ENCODE measurements at places on chromosomes 2 and 18.

GRCh38 chr2:88606371-88607030 lies 20.8 kb downstream of the EIF2AK3 start:
- DNase-seq = no peak

DNA sequence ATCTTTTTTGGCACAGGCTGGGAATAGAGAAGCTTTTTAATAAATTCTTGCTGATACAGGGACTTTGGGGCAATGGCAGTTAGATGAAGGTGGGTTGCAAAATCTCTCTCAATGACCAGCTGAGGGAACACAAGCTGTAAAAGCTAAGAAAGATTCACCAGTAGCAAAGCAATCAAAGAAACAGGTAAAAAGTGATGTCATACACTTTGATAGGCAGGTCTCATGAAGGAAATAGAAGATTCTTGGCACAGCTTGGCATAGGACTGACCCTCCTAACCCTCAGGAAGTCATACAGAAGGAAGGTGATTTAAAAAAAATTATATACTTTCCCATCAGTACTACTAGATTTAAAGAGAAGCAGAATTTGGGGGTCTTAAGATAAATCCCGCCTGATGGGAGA lies 263.6 kb downstream of the LPIN1 start:
- DNase-seq = no peak

DNA sequence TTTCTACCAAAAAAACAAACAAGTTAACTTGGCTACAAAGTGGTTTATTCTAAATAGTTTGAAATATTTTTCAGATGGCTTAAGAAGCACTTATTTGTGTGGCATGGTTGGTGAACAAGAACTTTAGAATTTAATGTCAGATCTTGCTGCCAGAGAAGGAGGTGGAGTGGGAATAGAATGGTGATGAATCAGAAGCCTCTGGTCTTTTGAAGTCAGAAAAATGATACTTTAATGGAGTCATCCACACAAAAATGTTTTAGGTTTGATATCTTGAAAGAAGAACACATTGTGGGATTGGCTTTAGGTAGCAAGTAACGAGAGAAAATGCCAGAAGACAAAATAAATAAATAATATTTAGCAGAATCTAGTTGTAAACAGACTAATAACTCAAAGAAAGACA lies 243.1 kb upstream of the FANCL start:
- DNase-seq = no peak

DNA sequence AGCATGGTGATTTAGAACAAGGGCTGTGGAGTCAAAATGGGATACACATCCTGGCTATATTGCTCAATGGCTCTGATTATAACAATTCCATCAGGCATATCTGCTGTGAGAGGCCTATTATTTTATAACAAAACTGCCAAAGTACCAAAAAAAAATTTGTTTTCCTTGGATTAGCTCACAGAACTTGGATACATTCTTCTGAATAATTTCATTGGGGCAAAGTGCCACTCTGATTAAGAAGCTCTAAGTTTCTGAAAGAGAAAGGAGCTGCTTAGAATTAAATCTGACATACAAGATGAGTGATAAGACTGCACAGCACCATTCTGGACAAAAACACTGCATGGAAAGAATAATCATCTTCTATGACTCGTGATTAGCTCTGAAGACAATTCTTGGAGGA lies 85.7 kb downstream of the SMC6 start:
- DNase-seq = no peak

DNA sequence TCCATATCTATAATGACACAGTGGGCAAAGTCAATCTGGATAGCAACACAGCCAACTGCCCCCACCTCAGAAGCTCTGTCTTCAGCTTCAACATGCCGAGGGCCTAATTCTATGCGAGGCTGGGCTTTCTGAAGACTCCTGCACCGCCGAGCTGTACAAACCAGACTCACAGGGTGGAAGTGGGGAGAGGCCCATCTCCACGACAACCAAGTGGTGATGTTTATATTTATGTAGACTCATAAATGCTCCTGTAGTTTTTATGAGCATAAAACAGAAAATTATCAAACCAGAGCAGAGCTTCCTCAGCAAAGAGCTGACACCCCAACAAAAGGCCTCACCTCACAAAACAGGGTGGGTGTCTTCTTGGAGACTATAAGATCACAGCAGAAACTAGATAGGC lies 77.0 kb upstream of the LGALSL start:
- DNase-seq = no peak

- DNase-seq = no peak
Measured at GRCh38 chr2:200336980-200337615, 30.6 kb downstream of the SPATS2L start.

GRCh38 chr18:68839701-68840100 lies 41.8 kb downstream of the CCDC102B start:
- no peak for DNase-seq

DNA sequence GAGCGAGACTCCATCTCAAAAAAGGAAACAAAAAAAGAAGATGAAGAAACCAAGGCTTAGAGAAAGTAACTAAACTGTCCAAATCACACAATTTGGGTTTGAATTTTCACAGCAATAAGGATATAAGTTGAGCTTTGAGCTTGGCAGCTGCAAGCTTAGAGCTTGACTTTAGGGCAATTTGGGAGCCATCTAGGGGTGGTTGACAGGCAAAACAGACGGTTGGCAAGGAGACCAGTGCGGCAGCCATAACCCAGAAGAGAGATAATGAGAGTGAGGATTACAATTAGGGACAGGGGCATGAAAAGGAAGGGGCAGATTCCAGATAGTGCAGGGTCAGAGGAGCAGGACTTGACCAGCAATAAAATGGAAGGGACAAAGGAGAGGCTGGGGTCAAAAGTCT lies 382.2 kb upstream of the HNRNPA3 start:
- DNase-seq = peak; percentile 43

DNA sequence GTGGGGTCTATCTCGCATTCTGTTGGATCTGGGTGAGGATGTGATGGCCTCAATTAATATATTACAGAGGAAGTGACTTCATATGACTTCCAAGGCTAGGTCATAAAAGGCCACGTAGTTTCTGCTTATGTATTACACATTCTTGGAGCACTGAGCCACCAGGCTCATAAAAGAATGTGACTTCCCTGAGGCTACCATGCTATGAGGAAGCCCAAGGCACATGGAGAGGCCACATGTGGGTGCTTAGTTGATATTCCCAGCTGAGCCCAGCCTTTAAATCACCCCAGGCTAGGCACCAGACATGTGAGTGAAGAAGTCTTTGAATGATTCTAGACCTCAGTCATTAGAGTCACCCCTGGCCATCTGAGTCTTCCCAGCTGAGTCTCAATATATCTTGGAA lies 13.3 kb upstream of the REEP1 start:
- DNase-seq = no peak

- no peak for DNase-seq
Measured at GRCh38 chr2:236359426-236360045, 95.3 kb upstream of the ASB18 start.

DNA sequence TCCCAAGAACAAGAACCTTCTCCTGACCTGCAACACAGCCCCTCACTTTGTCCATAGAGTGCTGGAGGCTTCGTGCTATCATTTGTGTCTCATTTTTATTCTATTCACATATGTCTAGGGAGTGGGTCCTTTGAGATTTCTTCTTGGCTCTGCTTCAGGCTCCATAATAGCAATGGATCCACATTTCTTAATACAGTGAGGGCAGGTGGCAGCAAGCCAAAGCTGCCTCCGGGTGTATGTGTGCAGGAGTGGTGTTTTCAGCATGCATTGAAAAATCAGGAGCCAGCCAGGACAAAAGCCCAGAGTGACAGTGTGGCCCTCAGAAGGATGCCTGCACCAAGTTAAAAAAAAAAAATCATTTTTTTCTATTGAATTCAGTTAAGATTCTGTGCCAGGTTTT lies 115.1 kb upstream of the PELI1 start:
- no peak for DNase-seq

DNA sequence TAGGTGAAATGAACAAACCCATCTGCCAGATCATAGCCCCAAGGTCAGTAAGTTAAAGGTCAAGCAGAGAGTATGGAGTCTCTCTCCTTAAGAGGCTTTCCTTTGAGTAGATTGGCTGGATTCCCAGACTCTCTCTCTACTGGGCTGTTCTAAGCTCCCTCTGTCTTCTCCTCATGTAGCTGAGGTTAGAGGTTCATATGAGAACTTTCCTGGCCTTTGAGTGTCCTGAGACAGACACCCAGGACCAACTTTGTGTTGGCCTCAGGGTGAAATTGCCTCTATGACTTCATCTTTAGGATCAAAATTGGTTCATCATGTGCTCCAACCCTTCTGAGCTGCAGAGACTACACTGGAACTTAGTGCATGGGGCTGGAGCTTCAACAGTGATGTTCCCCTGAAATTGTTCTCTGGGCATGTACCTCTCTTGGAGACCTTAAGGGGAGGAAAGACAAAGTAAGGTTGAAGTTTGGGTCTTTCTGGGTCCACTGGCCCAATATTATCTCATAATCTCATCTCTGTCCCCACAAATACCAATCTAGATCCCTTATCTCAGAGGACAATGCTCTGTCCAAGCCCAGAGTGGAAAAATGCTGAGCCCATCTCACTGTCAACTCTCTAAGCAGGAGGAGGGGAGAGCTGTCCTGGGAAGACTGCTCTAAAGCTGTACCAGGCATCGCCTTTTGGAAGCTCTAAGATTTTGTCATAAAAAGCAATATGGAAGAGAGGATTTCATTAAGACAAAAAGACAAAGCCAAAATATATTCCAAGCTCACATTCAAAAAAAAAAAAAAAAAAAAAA lies 177.3 kb upstream of the ARL4C start:
- DNase-seq = no peak

- DNase-seq = no peak
Measured at GRCh38 chr18:69636529-69637301, 236.0 kb downstream of the DOK6 start.

DNA sequence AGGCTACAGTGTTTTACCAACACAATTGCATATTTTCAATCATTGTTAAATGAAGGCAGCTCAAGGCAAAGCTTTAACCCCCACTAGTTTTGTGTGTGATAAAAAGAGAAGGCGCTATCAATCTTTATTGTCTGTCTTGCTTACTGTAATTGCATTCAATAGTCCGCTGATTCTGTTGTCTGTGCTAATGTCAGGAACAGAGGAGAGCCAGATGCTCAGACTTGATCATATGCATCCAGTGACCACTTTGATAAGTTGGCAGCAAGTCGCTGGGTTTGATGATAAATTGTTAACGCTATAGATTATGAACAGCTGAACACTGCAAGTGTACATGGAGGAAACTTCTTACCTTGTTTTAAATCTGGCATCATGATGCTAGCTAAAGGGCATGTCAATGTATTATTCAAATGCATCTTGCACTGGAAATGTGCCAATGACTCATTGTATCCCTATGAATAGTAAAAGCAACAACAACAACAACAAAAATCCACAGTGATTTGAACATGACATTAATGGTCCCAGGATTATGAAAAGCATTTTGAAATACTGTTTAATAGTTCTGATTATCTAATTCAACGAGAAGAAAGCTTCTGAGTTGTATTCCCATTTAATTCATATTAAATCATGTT lies 423.5 kb upstream of the FANCL start:
- no peak for DNase-seq

- no peak for DNase-seq
Measured at GRCh38 chr18:77161383-77161782, 28.8 kb upstream of the MBP start.

DNA sequence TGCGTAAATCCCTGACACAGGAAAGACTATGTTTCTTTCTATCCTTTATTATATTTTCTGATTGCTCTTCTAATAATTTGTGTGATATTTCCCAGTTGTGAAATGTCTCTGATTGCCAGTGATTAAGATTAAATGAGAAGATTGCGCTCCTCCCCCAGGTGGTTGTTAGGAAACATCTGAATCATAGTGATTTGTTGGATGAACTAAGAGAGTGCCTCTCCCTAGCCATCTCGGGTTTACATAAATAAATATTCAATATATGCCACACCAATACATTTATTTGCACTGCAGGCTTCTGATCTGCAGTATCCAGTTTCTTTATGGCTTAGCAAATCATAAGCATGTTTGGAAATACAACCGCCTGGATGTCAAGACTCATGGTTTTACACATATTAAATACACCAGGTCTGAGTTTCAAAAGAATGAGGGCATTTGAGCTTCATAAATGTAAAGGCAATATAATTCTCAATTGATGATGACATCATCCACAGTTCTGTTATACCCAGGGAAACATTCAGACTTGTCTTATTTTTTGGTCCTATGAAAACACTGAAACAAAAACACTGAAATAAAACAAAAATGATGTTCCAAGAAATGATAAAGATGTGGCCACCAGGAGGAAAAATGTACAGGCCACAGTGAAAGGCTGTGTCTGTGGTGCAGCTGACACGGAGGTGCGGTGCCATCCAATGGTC lies 826.7 kb upstream of the ACVR2A start:
- DNase-seq = no peak

DNA sequence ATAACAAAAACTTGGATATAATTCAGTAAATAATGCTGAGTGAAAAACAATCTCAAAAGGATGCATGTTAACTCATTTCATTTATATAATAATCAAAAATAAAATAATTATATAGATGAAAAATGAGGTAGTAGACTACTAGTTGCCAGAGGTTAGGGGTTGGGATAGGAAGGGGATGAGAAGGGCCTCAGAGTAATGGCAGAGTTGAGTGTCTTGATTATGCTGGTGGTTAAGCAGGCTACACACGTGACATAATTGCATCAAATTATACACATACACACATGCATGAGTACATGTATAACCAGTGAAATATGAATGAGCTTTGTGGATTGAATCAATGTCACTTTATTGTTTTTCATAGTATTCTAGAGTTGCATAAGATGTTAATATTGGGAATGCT lies 201.0 kb downstream of the RIT2 start:
- DNase-seq = no peak

GRCh38 chr2:169512525-169512924 lies 3.0 kb downstream of the KLHL41 start:
- no peak for DNase-seq

DNA sequence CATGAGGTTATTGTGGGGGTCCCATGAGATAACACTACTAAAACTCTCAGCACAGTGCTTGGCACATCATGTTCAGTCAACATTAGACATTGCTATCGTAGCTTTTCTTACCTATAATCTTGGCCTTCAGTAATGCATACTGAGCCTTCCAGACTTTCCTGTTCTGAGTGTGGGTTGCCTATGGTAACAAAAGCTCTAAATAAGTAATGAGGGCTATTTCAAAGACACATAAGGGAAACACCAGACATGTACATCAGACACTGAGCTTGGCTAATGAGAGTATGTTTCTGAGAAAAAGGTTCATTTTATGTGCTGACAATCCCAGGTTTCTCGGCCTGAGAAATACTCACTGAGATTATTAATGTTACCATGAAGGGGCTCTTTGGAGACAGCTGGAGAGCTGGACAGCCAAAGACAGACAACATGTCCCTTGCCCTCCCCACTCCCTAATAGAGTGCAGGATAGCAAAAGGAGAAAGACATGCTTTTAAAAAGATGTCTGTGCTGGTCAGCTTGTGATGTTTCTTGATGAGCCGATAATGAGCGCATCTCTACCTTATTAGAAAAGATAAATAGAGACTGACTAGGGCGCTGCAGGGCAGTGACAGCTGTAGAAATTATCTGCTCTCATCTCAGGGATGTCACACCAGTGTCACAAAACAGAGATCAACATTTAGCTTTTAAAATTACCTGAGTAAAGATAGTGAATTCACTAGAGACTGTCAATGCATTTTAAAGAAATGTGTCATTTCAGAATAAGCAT lies 25.4 kb downstream of the POLE4 start:
- no peak for DNase-seq

Measured in CD4-positive, alpha-beta T cell treated with Interferon alpha-2 for 1 hour (primary cell).